ENCODE measurements at places on chromosomes 11 and 22.

DNA sequence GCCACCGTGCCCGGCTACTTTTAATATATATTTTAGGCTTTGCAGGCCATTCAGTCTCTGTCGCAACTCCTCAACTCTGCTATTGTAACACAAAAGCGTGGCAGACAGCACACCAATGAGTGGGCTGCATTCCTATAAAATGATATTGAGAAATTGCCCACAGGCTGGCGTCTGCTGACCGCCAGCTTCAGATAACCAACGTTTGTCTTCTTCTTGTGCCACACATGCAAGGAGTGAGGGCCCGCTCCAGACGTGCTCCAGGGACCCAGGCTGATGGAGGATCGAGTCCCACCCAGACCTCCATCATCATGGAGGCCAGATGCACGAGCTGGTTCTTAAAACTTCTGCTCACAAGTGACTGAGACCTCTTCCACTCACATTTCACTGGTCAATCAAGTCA, 35.4 kb upstream of the LINC01488 start:
- no peak for DNase-seq

GRCh38 chr11:109027851-109028250, 363.0 kb downstream of the DDX10 start:
- no peak for DNase-seq

DNA sequence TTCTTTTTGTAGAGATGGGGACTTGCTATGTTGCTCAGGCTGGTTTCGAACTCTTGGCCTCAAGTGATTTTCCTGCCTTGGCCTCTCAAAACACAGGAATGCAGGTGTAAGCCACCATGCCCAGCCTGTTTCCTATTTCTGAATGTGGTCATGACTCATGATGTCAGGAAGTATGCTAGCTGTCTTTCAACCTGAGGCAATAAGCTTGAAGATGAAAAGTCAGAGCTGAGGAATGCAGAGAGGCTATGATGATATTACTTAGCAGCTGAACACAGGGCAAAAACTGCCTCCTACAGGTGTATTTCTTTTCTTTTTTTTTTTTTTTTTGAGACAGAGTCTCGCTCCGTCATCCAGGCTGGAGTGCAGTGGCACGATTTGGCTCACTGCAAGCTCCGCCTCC, 9.0 kb upstream of the NUCB2 start:
- no peak for DNase-seq

DNA sequence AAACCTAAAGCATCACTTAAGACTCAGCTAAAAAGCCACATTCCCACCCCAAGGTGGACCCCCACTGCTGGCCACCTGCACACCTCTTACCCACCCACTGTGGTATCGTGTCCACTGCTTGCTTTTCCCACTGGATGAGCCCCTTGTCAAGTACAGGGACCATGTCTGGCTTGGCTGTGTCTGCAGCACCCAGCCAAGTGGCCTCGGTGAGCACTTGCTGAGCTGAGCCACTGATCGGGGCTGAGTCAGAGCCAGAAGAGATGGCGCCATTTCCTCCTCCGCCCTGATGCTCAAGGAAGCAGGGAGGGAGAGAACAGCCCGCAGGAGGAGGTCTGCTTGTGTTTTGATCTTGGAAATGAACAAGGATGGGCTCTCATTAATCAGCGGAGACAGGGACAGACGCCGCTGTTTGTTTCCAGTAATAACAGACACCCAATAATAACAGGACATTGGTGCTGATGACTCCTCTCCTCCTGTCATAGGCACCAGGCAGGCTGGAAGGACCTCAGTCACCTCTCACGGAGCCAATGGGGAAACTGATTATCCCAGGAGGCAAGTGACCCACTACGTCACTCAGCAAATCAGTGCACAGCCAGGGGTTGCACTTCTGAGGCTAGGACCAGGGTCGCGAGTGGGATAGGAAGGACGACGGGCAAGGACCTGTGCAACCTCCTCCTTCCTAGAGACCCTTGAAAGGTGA, 85.2 kb upstream of the RTL6 start:
- no peak for DNase-seq

GRCh38 chr11:62146476-62147200, 22.8 kb downstream of the INCENP start:
- DNase-seq = no peak

- peak; percentile 3 for DNase-seq
Observed at GRCh38 chr11:22193348-22194051, 615 bp downstream of the ANO5 start.

DNA sequence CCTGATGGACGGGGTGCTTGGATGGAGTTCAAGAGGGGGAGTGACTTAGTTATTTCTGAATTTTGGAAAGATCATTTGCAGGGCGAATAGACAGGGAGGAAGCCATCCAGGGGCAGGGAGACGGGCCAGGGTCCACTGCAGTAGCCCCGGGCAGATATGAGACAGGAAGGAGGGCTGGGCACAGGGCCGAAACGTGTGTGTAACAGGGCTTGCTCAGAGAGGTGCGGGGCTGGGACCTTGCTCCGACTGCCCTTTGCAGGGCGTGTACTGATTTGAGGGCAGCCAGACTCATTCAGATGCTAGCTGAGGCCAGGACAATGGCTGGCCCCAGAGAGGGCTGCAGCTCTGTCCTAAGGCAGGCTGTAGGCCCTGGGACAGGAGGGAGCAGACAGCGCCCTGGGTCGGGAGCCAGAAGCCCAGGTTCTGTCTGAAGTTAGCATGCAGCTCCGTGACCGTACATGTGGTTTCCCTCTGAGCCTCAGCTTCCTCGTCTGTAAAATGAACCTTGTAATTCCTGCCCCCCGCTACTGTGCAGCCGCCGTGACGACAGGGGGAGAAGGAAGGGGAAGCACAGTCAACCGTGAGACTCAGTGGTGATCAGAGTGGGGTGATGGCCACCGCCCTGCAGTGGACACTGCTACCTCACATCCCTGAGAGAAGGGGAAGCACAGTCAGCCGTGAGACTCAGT, 103.4 kb downstream of the PHF21B start:
- DNase-seq = no peak

DNA sequence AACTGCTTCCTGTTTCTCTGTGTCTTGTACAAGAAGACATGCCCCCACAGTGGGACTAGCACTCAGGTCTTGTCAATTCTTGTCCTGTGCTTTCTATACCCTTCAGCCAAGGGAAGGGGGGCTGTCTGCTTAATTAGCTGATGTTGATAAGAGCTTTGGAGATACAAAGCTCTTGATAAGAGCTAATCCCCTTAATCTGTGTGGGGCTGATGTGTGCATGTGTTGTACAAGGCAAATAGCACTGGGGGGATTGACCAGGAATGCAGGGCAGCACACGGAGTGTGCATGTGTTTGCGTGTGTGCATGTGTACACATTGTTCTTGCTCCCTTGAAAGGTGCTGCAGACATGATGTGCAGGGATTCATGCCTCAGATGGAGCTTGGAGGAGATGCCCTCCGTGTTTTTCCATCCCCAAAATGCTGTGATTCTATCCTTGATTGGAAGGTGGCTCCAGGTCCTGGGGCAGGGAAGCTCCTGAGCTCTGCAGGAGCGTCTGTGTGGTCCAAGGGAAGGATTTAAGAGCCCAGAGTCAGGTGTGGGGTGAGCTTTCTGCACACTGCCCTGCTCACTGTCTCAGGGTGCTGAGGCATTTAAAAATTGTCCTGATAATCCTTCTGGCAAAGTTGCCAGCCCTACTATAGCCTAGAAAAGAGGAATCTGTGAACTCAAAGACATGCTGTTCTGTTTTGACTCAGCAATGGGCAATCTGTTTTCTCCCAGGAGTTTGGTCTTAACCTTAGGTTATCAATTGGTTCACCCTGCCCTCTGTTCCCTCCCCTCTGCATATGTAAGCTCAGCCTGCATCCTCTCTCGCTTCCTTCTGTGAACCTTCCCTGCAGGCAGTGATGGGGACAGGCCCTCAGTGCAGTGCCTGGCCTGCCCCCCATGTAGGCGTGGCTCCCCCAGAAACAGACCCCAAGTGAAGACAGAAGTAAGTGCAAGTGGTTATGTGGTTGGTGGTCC, 102.0 kb downstream of the GRIK4 start:
- no peak for DNase-seq

DNA sequence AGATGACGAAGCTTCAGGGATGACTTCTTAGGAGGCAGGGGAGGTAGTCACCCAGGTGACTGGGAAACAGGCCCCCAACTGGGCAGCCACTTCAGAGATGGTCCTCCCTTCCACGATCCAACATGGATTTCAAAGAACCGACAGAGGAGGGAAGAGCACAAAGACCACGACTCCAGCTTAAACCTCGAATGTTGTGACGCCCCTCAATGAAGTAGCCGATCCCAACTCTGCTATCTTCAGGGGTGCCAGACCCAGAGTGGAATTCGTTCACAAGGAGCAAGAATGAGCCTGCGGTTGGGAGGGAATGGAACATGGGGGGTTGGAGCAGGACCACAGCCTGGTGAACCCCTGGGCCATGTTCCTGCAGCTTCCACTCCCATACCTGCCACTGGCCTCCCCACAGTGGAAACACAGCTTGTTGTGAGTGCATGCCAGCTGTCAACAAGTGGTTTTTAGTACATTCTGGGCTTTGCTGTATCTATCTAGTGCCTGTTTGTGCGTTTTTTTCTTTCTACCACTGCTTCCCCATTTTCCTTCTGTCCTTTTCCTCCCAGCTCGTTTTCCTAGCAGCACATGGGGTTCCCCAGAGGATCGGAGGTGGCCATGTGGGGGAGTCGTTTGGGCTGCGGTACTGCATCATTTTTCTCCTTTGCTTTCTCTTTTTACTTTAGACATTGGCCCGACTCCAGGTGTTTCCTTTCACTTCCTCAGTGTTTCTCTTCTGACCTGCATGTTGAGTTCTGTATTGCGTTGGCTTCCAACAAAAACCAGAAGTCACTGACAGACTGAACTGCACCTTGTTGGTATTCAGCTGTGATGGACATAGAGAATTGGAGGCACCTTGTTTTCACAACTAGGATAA, 65.8 kb downstream of the MORC2 start:
- DNase-seq = no peak

DNA sequence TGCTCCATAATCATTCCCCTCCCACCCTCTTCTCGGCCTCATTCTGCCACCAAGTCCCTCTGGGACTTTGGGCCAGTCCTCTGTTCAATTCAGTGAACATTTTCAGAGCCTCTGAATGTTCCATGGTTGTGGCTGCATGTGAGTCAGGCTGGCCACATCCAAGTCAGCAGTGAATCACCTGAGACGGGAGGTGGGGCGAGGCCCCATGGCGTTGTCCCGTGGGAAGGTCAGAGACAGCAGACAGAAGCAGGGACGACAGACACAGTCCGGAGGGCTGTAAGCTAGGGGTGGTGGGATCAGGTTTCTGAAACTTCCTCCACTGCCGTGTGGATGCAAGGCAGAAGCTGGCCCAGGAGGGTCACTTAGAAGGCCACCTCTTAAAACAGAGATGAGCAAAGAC, 324.8 kb downstream of the MN1 start:
- no peak for DNase-seq

DNA sequence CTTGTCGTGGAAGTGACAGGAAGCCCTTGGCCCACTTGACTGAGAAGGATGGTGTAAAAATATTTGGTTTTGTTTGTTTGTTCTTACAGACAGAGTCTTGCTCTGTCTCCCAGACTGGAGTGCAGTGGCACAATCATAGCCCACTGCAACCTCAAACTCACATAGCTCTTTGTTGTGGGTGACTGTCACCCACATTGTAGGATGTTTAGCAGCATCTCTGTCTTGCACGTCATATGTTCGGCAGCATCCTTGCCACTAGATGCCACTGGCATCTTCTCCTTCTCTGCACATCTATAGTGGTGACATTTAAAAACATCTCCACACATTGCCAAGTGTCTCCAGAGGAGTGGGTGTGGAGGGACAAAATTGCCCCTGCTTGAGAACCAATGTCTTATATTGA, 56.8 kb downstream of the PRR5L start:
- no peak for DNase-seq

All from NT2/D1 (cell line).